ENCODE measurements at places on chromosomes 1 and 21.

- DNase-seq = no peak
Observed at GRCh38 chr1:156493154-156493631, 7.4 kb downstream of the MEF2D start.

GRCh38 chr1:116574581-116575291 lies 3.9 kb upstream of the CD58 start:
- peak; percentile 46 for DNase-seq

DNA sequence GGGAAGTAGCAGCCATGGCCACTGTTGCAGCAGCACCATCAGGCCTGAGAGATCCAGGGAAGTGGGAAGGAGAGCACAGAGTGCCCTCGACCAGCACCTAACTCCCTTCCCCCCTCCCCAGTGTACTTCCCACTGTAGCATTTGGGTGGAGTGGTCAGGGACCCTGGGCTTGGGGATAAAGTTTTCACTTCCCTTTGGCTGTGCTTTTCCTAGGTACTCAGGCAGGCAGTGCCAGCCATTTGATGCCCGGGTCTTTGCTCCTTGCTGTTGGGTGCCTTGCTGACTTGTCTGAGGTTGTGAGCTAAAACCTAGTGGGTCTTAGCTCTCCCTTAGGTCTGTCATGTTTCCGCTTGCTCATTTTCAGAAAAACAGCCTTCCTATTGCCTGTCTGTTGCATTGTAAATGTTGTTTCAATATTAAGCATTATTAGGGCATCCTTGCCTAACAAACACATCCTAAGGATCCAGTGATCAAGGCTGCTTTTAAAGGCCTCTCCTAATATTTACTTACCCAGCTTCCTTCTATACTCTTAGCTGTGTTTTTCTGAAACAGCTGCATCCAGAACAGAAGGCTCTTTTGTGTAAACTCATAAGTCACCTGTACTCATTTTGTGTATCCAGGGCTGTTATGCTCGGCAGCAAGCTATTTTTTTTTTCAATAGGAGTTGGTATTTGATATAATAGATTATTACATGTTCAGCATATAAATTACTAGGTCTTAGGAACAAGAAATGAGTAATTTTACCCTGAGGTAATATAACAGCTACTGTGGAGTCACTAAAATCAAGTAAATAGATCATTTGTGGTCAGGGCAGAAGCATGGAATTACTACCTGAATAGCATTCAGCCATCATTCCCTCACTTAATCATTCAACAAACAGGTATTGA lies 418.6 kb upstream of the PROX1 start:
- DNase-seq = no peak

GRCh38 chr1:157371826-157372225 lies 180.5 kb downstream of the FCRL5 start:
- no peak for DNase-seq

DNA sequence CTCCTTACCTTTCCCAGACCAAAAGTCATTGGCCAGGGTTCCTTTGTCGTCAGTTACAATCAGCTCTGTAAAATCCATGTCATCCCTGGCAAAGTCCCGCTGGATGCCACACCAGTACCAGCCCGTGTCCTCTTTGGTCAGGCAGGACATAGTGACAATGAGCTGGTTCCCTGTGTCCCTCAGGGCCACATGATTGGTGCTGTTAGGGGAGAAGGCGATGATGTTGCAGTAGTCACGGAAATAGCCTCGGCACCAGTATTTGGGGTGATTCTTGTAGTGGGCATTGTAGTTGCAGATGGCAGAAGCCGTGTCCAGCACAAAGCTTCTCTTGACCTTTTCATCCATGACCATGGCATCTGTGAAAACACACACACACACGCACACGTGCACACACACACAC lies 14.8 kb downstream of the ADORA3 start:
- DNase-seq = no peak

- DNase-seq = no peak
Observed at GRCh38 chr1:36359911-36360550, 25.7 kb downstream of the STK40 start.

GRCh38 chr1:24051206-24051945 lies 60.6 kb downstream of the MYOM3 start:
- no peak for DNase-seq

- DNase-seq = no peak
Observed at GRCh38 chr1:225412803-225413351, 15.0 kb downstream of the LBR start.

GRCh38 chr1:224744521-224744920 lies 128.4 kb downstream of the CNIH3 start:
- DNase-seq = no peak

GRCh38 chr1:230818901-230819300 lies 49.4 kb downstream of the C1orf198 start:
- DNase-seq = no peak

DNA sequence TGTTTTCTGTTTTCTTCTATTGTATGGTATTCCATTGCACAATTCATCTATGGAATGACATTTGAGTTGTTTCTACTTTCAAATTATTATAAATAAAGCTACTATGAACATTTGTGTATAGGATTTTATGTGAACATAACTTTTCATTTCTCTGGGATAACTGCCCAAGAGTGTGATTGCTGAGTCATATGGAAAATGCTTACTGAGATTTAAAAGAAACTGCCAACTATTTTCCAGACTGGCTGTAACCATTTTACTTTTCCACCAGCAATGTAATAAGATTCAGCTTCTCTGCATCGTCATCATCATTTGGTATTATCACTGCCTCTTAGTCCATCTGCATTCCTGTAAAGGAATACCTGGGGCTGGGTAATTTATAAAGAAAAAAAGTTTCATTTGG lies 779.6 kb upstream of the PRMT6 start:
- DNase-seq = no peak

DNA sequence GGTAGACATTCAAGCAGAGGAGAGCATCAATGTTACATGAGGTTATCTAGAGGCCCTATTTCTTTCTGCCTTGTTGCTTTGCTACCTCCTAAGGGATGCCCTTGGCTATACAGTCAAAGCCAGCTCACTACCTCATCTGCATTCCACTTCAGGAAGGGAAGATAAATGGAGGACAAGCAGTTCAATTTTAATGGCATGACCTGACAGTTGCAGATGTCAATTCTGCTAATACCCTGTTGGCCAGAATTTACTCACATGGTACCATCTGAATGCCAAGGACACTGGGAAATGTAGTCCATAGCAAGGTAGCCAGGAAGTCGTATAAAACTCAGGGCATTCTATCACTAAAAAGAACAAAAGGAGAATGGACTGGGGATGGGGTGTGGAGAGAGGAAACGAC lies 31.5 kb downstream of the PALMD start:
- DNase-seq = no peak
